ENCODE measurements at places on chromosomes 13 and 19.
A peak's percentile ranks its signal among the peaks of the same experiment; 100 is the strongest.

DNA sequence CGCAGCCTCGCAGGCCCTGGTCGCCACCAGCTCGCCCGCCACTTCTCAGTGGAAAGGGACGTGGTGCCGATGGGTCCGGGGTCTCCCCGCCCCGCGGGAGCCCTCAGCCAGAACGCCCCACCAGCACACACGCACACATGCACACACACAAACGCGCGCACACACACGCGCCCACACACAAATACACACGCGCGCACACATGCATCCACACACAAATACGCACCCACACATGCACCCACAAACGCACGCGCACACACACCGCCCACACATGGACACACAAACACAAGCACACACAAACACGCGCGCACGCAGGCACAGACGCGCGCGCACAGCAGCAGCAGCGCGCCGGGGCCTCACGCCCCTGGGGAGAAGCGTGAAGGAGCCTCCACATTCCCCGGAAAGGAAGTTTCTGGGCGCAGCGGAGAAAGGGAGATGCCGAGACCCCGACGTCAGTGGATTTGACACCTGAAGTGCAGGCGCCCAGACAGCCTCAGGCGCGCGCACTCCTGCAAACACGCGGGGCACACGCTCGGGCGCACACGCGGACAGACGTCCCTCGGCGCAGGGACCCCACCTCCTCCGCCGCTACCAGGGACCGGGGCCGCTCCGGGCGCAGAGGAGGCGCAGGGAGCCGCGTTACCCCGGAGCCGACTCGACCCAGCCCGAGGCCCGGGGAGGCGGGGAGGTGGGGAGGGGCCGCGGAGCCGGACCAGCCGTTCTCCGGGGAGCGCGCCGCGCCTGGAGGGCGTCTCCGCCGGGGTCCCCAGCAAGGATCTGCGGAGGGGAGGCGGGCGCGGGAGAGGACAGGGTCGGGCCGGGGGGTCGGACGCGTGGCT, 622 bp downstream of the RASA3 start:
- DNase-seq, result no peak

DNA sequence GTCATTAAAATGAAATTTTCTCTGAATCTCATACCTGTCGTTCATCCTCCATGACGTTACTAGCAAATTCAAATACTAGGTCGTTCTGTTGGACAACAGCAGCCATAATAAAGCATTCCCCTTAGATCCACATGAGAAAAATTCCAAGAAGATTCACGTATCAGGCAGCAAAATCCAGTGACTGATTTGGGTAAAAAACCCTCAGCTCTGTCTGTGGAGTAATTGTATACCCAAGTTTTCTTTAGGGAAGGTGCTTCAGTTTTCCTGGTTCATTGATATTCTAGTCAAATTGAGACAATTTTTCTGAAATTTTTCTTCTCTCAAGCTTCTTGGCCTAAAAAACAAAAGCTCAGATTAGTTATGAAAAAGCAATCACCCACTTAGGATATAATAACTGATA, 37.2 kb downstream of the ELF1 start:
- no peak for DNase-seq

DNA sequence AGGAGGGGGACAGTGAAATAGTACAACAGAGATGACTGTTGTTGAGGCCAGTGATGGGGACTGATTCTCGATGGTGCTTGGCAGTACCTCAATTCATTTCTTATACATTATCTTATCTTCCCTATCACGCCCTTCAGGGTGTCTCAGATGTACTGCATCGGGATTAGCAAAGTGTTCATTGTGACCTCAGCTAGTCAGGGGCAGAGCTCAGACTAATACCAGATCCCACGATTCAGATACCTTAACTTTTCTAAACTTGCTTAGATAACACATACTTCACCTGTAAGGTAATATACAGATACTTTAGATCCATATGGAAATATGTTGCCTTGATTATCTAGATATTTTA, 720.6 kb downstream of the EFNB2 start:
- no peak for DNase-seq

DNA sequence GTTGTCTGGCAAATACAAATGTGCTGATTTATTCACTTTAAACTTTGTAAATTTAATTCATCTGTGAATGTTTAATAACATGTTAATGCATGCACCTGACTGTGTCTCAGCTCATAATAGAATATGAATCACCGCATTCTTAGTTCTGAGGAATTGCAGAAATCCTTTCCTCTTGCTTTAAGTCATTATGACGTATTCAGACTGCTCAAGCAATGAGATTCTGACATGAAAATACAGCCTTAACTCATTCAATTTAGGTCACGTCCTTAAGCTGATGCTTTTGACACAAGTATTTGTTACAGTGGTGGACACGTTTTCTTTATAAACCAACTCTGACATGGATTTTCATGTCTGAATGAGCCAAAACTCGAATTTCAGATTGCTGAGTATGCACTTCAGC, 541.0 kb upstream of the KLF12 start:
- DNase-seq, result no peak

DNA sequence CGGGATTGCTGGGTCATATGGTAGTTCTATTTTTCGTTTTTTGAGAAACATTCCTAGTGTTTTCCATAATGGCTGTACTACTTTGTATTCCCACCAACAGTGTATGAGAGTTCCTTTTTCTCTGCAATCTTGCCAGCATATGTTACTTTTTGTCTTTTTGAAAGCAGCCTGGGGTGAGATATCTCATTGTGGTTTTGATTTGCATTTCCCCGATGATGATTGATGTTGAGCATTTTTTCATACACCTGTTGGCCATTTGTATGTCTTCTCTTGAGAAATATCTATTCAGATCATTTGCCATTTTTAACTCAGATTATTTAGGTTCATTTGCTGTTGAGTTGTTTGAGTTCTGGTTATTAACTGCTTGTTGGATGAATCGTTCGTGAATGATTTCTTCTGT, 18.5 kb upstream of the ATP12A start:
- DNase-seq, result no peak

GRCh38 chr19:9075064-9075949, 11.6 kb upstream of the OR1M1 start:
- DNase-seq, result peak; percentile 53

- DNase-seq, result no peak
Measured at GRCh38 chr19:8257052-8257443, 47.9 kb downstream of the CERS4 start.

GRCh38 chr19:8486661-8487136, 15.7 kb downstream of the PRAM1 start:
- DNase-seq, result no peak
